HuH-7.5 (cell line): ENCODE measurements at places on chromosomes 4 and X.

DNA sequence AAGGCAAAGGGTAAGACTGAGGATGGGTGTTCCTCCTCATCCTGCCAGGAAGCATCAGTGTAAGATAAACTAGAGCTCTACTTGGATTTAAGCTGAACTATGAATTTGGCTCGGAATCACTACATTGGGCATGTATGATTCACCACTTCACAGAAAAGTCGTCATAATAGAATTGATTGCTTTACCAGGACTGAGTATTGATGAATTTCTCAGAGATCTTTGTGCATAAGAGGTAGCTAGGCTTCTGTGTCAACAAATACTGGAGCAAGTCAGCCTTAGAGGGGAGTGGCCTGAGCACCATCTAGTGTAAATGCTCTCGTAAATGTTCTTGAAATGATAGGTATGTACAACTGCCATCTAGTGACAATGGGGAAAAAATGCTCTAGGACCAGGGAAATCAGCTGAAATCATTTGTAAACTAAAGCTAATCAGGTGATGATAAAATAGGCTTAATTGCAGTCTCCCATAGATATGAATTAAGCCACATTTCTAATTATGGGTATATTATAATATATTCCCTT lies 309.5 kb upstream of the FMR1 start:
- no peak for DNase-seq

DNA sequence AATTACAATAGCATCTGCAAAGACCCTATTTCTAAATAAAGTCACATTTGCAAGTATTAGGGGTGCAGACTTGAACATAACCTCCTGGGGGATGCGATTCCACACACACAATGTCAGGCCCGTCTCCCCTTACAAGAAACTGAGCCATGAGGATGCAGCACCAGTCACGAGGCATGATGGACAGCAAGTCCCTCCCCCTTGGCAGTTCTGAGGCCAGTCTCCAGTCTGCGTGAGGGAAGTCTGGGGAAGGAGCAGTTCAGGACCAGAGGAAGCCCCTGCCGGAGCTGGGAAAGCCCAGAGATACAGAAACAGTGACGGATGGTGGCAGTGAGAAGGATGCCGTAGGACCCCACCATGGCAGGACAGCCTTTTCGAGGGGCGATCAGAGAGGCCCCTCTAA lies 9.4 kb downstream of the FAM53A start:
- no peak for DNase-seq

GRCh38 chr4:131093303-131093702 lies 1997.4 kb downstream of the C4orf33 start:
- DNase-seq = no peak

DNA sequence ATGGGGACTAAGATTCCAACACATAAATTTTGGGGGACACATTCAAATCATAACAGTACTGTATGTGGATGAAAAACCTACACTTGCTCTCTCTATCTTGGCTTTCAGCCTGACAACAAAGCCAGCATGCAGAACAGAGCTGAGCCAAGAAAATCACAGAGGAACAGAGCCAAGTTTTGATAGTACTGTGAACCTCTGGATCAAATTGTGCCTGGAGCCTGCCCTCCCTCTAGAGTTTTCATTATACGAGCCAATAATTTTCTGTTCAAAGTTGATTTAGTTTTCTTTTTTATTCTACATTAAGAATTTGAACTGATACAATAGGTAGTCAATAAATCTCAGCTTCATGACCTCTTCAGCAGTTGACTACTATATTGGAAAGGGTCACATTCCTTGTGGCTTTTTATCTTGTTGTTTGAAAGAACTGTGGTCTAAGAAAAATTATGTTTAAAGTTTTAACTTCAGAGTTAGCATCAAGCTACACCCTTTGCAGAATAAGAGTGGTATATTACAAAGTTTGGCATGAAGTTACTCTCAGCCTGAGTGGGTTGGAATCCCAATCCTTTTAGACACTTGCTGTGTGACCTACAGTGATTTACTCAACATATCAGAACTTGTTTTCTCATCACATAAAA lies 31.1 kb downstream of the GRID2 start:
- no peak for DNase-seq

DNA sequence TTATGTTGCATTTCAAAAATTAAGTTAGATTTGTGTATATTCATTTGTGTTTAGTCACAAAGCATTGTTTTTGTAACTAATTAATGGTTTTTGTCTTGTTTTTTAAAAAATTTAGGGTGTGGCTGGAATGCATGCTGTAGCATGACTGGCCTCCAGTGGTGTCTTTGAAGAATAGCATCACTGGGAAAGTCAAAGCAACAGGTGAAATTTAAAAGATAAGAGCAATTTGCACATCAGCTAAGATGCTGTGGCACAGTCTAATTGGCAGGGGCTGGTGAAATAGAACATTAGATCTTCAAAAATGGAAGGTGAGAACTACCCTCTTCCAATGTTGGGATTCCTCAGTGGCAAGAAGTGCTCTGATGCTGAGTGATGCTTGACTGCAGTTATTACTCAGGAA lies 45.3 kb downstream of the ANK2 start:
- DNase-seq = no peak

- no peak for DNase-seq
Observed at GRCh38 chr4:38769857-38770256, 12.9 kb downstream of the TLR10 start.

- no peak for DNase-seq
Observed at GRCh38 chr4:56760183-56760582, 61.3 kb downstream of the SPINK2 start.

- DNase-seq = peak; percentile 16
Observed at GRCh38 chr4:158253350-158253980, 43.2 kb downstream of the TMEM144 start.

DNA sequence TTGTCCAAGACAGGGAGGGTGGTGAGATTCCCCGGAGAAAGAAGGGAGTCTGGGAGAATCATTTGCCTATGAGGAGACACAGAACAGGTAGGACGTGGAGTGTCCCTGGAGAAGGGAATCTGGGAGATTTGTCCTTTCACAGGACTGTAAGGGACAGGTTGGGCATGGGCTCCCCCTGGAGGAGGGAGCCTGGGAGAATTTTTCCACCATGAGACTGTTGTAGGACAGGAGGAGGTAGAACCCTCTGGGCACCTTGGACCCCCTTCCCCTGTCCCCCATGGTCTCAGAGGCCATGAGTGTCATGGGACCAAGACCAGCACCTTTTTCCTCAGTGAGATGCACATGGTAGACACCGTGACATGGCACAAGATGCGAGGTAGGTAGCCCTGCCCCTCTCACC lies 2.8 kb downstream of the PORCN start:
- DNase-seq = peak; percentile 68

GRCh38 chr4:101347267-101347556 lies at the start of gene PPP3CA:
TSS of gene PPP3CA (minus strand) at chr4:101347526.
- DNase-seq = no peak

GRCh38 chrX:119459181-119459580 lies 9.1 kb upstream of the SLC25A5 start:
- no peak for DNase-seq

DNA sequence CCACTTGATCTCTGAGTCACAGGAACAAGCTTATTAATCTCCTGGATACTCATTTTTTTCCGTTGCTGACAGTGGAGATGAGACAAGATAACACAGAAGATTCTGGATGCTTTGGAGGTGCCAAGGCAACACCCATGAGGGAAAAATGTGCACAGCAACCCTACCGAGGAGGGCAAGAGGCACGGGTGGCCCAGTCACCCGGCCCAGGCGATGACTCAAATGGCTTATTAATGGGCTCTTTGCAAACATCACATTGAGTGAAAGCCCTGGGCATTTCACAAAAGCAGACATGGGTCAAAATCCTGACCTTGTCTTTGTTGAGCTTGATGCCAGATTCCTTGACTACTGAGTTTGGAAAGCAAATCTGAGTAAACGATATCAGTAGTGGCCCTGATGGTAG lies 315.1 kb downstream of the STK32B start:
- DNase-seq = no peak

DNA sequence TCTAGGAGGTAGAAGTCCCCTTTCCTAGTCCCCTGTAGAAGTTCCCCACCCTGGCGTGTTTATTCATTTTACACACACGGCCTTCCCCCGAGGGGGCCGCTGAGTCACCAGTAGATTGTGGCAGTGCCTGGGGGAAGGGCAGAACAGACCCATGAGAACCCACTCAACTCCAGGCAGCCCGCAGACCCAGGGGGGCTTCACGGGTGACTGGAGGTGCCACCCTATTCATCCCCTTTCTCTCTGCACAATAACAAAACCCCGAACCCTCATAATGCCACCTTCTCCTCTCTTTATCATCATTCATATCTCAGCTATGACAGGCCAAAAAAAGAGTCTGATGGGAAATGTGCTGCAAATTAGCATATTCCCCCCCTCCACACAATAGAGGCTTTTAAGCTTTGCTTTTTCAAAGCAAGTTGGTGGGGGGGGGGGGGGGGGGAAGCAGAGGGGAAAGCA lies 20.4 kb upstream of the GPM6B start:
- no peak for DNase-seq

GRCh38 chrX:2707334-2707760 lies 16.3 kb downstream of the CD99 start:
- no peak for DNase-seq

GRCh38 chr4:40719008-40719623 lies 30.6 kb upstream of the NSUN7 start:
- peak; percentile 31 for DNase-seq

- DNase-seq = no peak
Observed at GRCh38 chr4:18914182-18914581, 892.6 kb upstream of the LCORL start.

GRCh38 chr4:10619220-10619619 lies 65.3 kb downstream of the CLNK start:
- no peak for DNase-seq

- no peak for DNase-seq
Observed at GRCh38 chrX:149506349-149506748, 1.2 kb upstream of the IDS start.

DNA sequence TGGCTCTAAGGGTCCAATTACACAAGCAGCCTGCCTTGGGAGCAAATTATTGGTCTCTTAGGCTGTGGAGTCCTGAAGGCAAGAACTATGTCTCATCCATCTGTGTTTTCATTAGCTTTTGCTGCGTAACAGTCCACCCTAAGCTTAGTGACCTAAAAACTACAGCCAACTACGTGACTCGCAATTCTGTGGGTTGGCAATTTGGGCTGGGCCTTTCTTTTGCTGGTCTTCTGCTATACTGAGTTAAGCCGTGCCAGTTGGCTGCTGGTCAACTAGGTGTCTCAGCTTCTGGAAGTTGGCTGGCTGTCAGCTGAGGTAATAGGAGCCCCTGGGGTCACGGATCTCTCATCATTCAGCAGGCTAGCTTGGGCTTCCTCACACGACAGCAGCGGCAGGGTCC lies 205.6 kb upstream of the S100G start:
- no peak for DNase-seq

DNA sequence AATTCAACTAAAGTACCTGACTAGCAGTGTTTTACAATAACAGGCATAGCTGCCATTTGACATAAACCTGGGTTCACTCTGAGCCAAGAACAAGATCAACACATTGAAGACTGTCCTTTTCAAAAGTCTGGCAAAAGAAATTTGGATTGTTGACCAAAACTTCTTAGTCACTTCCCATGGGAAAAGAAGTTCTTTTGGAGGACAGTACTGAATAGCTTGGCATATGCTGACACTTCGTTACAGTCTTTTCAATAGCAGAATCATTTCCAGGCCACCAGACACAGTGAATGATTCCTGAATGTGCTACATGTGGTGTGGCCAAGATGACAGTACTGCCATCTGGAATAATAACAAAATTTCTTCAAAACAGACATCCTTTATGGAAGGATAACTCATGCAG lies 560.3 kb downstream of the GRID2 start:
- DNase-seq = no peak
